Right ventricle myocardium inferior (tissue), 1 donor: ENCODE measurements at places on chromosomes 12 and 14.

DNA sequence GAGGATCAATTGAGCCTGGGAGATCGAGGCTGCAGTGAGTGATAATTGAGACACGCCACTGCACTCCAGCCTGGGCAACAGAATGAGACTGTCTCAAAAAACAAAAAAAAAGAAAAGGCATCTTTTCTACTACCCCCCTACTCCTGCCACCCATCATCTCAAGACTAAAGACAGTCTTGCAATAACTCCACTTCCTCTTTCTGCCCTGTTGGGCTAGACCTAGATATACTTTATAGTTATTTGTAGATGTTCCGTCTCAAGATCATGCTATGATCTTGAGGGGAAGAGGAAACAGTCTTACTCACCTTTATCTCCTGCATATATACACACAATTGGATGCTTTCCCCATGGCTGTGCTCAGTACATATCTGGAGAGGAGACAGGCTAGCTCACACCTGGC, 12.1 kb upstream of the ESPL1 start:
- no peak for DNase-seq

- DNase-seq, result no peak
Measured at GRCh38 chr14:59265808-59266207, 77.3 kb downstream of the DAAM1 start.

GRCh38 chr14:98548071-98548686, 723.8 kb downstream of the BCL11B start:
- no peak for DNase-seq

DNA sequence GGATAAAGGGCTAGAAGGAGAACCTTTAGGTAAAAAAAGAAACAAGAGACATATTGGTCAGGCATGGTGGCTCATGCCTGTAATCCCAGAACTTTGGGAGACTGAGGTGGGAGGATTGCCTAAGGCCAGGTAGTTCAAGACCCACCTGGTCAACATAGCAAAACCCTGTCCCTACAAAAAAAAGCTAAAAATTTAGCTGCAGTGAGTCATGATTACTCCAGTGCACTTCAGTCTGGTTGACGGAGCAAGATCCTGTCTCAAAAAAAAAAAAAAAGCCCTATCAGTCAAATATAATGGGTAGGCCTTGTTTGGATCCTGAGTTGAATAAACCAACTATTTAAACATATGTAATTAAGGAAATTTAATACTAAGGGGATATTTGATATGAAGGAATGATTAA, 54.2 kb downstream of the PPP1R36 start:
- DNase-seq, result no peak

DNA sequence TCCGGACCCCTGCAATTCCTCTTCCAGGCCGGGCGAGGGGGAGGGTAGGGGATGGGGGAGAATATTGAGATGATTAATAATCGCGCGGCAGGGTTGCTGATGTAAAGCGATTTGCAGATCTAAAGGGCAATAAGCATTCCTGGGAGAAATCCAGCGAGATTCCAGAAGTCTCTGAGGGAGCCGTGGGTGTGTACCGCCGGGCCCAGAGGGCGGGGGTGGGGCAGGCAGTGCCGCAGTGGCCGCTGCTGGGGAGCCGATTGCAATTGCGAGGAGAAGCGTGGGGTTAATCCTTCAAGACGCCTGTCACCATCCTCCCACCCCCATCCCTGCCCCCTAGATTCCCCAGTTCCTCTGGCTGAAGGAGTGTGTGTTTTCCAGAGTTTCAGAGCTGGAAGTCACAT, 16.4 kb downstream of the FOS start:
- peak; percentile 82 for DNase-seq

DNA sequence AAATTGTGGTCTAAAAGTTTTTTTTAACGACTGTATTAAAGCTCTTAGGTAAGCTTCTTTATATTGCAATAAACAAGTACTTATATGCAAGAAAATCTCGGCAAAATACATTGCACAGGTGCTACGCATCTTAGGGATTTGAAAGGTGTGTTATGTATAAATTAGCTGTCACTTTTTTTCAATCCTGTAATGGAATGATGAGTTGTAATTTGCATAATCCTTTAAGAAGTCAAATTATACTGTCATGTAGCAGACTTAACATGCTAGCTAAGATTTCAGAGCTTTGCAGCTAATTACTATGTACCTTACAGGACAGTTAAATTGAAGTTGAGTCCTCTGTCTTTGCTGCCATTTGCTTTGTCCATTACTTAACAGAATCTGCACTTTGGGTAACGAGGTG, 117.5 kb downstream of the NPAS3 start:
- DNase-seq, result no peak

DNA sequence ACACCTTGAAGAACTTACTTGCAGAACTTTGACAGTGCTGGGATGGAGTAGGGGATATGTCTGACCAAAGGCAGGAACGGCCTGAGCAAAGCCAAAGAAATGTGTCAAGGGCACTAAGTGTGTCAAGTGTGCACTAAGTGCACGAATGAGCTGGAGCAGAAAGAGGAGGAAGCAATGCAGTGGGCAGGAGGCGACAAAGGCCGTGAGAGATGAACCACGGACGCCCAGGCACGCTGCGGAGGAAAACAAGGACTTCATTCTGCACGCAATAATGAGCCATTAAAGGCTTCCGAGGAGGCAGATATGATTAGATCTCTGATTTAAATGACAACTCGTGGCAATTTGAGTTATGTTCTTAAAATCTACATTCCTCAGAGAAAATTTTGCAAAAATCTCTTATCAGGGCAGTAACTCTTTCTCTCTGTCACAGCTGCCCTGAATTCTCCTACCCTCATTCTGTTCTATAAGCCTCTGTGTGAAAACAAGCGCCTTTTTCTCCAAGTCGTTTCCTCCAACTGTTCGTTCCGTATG, 25.3 kb downstream of the GRIN2B start:
- no peak for DNase-seq

DNA sequence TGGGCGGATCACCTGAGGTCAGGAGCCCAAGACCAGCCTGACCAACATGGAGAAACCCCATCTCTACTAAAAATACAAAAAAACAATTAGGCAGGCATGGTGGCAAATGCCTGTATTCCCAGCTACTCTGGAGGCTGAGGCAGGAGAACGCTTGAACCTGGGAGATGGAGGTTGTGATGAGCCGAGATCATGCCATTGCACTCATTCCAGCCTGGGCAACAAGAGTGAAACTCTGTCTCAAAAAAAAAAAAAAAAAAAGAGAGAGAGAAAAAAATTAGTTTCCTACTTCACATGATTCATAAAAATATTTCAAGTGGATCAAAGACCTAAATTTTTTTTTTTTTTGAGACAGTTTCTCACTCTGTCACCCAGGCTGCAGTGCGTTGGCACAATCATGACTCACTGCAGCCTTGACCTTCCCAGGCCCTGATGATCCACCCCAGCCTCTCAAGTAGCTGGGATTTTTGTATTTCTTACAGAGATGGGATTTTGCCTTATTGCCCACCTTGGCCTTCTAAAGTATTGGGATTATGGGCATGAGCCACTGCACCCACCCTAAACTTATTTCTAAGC, 24.9 kb downstream of the FCF1 start:
- no peak for DNase-seq

DNA sequence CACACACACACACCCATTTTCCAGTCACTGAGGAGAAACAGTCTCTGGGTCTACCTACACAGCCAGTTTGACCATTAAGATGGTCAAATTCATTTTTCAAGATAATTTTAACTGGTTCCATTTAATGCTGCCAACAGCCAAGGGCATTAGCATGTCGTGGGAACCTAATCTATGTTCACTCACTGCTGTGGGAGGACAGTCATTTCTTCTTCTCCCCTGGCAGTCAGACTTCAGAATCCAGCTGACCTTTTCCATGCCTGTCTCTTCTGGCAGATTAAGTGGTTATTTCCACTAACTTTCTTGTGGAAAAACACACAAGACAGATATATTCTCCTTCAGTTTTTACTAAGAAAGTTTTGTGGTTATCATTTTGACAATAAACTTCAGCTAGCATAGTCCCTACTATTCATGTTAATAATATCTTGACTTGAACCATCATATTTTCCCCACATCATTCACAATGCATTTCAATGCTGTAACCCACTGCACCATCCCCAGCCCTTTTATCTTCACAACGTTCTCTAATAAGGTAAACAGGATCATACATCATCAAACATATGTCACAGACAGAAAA, 82.2 kb downstream of the DAD1 start:
- no peak for DNase-seq

GRCh38 chr12:77231501-77231918, 166.1 kb upstream of the E2F7 start:
- DNase-seq, result peak; percentile 93

DNA sequence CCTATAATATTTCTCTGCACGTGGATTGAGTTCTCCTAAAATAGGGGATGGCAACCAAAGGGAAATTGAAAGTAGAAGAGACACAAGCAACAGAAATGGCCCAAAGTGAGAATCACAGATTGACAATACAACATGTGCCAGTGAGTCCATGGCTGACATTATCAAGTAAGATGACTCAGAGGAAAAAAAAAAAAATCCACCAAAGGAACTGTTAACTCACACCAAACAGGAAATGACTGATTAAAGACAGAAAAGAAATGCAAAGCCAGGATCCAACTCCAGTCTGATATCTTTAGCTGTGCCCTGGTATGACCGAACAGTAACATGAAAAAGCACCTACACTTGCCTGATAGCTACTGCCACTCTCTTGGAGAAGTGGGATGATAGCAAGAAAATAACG, 485.0 kb downstream of the PRKD1 start:
- no peak for DNase-seq

DNA sequence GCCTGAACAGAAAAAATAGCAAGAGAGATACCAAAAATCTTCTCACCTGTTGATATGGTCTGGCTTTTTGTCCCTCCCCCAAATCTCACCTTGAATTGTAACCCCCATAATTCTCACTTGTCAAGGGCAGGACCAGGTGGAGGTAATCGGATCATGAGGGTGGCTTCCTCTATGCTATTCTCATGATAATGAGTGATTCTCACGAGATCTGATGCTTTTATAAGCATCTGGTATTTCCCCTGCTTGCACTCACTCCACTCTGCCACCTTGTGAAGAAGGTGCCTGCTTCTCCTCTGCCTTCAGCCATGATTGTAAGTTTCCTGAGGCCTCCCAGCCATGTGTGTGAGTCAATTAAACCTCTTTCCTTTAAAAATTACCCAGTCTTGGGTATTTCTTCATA, 291.2 kb downstream of the CPNE8 start:
- DNase-seq, result no peak

- DNase-seq, result no peak
Measured at GRCh38 chr12:76964784-76965571, 86.2 kb upstream of the CSRP2 start.

DNA sequence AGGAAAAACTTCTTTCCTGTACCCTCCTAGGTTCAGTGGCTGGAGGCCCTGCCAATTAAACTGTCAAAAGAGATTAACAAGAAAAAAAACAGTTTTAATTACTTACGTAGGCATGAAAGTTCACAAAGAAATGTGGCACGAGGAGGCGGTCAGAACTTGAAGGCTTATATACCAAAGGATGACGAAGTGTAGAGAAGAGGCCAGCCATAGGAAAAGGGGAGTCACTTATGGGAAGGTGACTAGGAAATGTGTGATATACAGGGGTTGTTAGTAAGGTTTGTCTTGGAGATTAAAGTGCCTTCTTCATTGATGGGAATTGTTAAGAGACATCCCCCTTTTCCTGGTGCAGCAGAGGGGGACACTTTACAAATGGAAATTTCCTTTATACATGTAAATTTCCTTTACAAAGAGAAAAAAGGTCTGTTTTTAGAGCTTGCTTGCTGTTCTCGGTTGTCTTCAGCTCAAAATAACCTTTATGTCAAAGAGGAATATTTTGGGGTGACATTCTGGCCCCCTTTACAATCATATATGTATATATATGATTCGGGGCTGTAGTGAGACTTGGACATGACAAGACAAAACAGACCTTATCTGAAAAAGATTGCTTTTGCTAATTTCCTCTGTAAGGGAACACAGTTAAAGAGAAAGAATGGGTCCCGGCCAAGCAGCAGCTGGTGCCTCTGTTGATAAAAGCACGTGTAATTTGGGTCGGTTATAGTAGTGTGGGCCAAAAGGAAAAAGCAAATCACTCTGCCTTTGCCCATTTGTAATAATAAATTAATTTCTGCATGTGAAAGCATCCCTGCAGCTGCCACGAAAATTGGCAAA, 38.6 kb downstream of the SYNE2 start:
- no peak for DNase-seq

DNA sequence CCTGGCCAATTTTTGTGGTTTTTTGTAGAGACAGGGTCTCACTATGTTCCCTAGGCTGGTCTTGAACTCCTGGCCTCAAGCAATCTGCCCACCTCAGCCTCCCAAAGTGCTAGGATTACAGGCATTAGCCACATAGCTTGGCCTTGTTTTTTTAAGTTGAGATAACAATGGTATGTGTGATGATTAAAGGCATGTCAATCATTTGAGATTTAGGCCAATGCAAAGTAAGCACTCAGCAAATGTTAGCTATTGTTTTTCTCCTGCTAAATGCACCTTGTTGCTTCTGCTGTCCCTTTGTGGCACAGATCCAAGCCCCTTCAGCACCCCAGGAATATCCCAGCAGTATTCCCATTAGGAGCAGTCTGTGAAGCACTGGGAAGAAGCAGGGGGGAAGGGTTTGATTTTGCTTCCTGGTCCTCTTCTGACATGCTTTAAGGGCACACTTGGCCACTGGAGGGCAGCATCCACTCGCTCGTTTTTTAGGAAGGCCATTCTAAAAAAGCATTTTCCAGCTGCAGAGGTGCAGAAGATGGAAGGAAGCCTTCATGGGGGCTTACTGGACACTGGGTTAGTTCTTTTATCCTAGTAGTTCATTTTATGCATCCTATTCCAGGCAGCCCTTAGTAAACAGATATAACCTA, 70.2 kb upstream of the ZFP36L1 start:
- DNase-seq, result peak; percentile 80

DNA sequence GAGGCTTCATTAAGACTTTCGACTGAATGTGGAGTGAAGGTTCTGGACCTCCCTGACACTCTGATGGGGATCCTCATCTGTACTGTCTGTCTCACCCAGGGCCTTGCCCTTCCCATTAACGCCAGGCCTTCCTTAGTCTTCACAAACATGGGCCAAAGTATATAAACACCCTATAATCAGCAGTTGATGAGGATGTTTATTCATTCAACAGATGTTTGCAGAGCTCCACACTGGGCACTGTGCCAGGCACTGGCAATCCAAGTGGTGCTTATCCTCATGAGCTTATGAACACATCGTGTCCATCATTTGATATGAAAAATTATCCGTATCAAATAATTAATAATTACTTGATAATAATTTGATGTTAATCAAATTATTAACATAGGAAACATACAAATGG, 454.4 kb downstream of the FUT8 start:
- DNase-seq, result peak; percentile 75

DNA sequence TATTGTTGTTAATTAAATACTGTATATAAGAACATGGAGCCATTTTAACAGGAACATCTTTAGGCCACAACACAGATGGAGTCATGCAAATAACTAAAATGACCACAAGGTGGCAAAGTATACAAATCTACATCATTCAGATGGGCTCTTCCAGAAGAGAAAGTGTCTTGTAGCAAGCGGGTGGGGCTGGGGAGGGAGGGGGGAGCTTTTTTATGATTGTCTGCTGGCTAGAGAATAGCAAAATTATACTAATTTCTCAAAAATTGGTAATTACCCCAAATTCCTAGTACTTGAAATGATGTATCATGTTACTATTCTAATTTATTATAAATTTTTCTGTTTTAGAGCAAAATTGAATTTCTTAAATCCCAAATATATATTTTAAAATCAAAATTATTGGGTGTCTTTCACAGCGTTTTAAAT, 378.7 kb downstream of the PRKD1 start:
- no peak for DNase-seq
